Activated CD4-positive, CD25-positive, alpha-beta regulatory T cell (primary cell): ENCODE measurements at places on chromosomes 12 and 14.
A peak's percentile ranks its signal among the peaks of the same experiment; 100 is the strongest.

DNA sequence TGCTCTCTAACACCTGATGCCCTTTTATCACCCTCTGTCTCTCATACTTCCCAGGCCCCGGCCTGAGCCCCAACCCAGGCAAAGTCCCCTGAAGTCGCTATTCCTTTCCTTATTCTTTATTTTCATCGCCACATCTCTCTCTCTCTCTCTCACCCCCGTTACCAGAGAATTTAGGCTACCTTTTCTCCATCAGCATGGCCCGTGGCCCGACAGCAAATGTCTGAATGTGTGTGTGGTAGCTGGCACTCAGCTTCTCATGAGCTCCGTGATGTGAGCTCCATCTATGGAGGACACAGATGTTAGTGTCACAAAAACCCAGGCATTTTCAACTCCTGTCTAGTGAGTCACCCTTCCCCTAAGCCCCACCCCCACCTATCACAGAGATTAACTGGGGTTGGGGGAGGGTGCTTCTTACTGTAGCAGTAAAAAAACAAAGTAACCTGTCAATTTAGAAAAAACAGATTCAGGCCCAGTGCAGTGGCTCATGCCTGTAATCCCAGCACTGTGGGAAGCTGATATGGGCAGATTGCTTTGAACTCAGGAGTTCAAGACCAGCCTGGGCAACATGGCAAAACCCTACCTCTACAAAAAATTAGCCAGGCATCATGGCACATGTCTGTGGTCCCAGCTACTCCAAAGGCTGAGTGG lies 53.8 kb downstream of the VCPKMT start:
- peak; percentile 57 for DNase-seq

DNA sequence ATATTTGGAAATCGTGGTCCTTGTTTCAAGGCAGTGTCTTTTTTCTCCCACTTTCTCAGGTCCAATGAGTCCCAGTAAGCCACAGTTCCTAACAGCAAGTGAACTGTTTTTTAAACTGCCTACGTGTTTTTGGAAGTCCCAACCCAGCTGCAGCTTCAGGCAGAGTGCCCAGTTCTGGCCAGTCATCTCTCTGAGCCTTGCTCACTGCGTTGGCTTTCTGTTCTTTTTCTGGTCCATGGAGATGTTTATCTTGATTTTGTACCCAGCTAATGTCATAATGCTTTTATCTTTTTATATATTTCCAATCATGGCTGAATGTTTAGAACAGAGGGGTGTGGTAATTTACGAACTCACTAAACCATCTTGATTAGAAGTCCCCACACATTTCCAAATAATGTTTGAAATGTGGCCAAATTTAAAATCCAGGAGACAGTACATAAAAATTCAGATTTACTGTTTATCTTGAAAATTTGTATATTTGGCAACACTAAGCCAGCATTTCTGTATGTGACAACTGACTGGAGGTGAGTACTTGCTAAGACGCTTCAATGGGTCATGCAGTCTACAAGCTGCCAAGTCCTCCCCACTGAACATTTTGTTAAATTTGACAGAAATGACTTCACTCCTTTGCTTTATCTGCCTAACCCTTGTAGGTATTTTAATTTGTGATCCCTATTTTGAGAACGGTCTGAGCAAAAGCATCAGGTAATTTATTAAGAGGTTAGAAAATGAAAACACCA lies 46.1 kb upstream of the OTOGL start:
- DNase-seq, result no peak

DNA sequence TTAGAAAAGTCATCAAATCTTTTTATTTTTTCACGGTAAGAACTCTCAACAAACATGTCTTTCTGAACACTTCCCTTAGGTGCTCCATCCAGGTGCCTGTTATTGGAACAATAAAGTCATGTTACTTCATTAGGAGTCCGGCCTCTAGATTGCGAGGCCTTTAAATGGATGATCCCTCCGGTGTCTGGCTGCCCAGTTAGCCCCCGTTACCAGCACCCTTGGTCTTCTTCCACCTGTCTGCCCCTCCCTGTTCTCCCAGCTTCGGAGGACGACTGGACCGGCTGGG lies 593 bp upstream of the PA2G4 start:
- DNase-seq, result no peak

- DNase-seq, result no peak
These were observed 122.4 kb downstream of the TSPAN9 start for GRCh38 chr12:3199551-3200031.

- DNase-seq, result no peak
These were observed 7.6 kb upstream of the ACADS start for GRCh38 chr12:120718055-120718454.

GRCh38 chr14:102793531-102794328 lies 16.5 kb downstream of the TRAF3 start:
- no peak for DNase-seq

- DNase-seq, result no peak
These were observed 357.4 kb upstream of the PRICKLE1 start for GRCh38 chr12:42946871-42947381.

DNA sequence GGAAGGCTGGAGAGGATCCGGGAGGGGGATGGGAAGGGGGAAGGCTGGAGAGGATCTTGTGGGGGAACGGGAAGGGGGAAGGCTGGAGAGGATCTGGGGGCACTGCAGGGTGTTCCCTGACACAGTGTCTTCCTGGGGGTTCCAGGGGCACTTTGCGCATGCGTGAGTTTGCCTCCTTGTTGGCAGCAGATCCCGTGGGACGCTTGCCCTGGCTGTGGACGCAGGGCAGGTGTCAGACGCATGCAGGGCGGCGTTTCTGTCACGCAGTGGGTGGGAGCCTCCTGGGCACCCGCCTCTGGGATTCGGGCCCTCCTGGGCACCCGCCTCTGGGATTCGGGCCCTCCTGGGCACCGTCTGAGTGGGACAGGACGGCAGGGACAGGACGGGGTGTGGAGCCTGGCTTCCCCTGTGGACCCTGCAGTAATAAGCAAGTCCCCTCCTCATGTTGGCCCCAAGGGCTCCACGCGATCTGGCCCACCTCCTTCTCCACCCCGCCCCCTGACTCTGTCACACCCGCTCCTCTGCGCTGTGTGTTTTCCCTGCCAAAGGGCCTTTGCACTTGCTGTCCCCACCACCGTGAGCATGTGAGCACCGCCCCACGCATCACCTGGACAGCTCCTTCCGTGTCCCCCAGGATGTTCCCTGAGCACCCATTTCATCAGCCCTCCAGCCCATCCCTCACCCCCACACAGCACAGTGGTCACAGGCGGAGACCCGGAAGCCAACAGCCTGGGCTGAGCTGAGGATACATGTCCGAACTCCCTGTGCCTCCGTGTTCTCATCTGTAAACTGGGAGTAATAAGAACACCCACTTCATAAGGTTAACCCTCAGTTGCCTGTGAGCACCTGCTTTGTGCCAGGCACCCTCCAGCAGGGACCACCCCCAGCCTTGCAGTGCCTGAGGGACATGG lies 4.4 kb downstream of the MMP17 start:
- no peak for DNase-seq

DNA sequence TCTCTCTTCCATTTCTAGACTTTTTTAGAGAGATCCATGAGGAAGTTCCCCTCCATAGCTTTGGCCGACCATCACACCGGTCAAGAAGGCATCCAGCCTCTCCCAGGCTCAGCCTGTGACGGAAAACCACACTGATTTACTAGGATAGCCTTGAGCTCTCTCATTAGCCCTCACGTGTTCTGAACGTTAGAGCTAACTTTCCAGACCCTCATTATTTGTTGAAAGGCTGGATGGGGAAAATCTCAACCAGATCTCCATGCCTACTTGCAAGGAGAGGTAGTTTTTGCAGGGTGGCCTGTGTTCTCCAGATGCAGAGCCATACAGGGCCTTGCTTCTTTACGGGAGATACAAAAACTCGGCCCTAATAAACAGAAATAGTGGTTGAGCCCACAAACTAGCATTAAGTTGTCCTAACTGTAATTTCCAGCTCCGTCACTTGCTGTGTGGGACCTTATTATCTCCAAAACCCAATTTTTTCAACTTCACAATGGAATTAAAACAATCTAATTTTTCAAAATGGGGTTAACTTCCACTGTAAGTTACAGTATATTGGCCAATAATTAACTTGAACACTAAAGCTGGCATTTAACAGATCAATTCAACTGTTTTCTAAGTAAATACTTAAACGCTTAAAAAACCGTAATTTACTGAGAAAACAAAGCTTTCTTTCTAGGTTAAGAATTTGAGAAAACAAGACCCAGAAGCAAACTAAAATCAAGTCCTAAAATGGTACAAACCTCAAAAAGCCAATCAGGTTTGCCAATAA lies 65.3 kb downstream of the KLHL28 start:
- DNase-seq, result no peak

DNA sequence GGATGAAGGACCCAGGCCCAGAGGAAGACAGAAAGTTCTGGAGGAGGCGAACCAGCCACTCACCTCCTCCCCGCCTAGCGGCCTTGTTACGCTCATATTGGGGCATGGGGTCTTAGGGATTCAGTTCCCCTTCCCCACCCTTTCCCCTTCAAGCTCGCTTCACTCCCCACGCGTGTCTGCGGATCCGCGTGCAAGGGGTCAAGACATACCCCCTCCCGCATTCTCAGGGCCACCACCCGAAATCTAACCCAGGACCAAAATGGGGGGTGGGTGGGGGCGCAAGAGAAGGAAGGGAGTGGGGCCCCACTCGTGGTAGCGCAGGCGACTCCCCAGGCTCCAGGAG lies 584 bp upstream of the RFX4 start:
- DNase-seq, result no peak

DNA sequence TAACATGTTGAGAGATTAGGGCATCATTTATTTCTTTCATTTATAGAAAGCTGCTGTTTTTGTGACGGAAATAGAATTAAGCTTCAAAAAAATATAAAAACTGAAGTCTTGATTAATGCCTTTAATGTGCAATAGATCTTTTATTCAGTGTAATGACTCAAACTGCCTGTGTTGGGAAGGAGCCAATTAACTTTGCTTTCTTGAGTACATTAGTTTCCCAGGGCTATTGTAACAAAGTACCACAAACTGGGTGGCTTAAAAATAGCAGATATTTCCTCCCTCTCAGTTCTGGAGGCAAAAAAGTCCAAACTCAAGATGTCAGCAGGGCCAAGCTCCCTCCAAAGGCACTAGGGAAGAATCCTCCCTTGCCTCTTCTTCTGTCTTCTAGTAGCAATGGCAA lies 36.6 kb downstream of the EID3 start:
- DNase-seq, result no peak

DNA sequence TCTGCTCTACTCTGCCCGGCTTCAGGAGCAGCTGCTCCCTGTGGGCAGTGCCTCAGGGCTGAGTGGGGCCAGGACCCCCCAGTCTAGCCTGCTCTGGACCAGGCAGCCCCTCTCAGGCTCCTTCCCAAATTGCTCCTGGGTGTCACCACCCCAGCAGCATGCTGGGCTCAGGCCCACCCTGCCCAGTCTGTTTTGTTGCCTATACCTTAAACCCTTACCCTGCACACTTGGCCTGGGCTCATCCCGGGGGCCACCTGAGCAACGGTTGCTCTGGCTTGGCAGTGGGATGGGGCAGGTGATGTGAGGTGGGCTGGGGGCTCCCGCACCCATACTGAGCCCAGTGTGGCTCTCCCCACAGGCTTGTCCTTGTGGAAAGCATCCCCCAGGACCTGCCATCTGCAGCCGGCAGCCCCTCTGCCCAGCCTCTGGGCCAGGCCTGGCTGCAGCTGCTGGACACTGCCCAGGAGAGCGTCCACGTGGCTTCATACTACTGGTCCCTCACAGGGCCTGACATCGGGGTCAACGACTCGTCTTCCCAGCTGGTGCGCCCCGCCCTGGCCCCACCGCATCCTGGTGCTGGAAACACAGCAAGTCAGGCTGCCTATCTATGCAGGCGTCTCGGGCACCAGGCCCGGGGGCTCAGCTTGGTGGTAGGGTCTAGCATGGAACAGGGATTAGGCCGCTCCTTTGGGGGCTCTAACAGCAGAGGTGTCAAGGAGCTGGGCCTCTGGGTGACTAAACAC lies 3.9 kb downstream of the PLD4 start:
- DNase-seq, result no peak
